HCT116 (cell line): ENCODE measurements at places on chromosomes 4 and X.

DNA sequence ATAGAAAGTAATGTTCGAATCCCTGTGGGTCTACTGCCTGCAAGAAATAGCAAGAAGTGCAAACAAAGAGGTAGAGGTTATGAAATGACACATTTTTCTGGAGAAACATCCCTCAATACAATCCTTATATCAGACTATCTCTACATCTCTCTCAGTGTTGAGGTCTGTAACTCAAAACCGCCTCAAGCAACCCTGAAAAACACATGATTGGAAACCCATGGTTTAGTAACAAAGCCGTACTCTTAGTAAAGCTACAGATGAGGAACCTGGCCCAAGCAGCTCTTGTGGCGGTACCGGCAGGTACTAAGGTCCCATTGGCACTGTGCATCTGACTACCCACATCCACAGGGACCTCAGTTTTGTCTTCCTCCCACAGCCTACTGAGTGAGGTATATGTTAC, 53.9 kb downstream of the IRF2 start:
- DNase-seq: no peak

DNA sequence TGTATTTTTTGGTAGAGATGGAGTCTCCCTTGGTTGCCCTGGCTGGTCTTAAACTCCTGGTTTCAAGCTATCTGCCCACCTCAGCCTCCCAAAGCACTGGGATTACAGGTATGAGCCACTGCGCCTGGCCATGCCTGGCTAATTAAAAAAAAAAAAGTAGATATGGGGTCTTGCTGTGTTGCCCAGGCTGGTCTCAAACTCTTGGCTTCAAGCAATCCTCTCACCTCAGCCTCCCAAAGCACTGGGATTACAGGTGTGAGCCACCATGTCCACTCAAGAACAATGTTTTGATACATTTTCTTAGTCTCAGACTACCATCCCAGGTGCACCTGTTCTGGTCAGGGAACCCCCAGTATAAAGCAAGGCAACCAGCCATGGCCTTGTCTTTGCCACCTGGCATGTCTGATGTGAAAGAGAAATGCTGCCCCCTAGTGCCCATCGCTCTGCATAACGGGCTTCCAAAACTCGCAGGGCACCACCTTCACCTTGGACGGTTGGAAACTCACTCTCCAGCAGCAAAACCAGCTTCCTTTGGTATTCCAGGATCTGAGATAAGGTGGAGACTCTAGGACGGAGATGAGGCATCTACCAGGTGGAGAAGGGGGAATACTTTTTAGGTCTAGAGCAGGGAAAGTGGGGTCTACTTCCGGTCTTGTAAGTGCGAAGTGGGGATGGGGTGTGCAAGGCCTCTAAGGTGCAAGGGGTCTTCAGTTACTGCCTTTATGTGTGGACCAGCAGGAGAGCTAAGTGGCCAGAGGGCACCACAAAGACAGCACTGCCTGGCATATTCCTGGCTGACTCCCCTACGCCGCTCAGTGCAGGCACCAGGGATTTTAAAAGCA, 47.7 kb upstream of the AFAP1 start:
- peak; percentile 65 for DNase-seq

GRCh38 chrX:19879735-19880378, 7.5 kb downstream of the SH3KBP1 start:
- no peak for DNase-seq

DNA sequence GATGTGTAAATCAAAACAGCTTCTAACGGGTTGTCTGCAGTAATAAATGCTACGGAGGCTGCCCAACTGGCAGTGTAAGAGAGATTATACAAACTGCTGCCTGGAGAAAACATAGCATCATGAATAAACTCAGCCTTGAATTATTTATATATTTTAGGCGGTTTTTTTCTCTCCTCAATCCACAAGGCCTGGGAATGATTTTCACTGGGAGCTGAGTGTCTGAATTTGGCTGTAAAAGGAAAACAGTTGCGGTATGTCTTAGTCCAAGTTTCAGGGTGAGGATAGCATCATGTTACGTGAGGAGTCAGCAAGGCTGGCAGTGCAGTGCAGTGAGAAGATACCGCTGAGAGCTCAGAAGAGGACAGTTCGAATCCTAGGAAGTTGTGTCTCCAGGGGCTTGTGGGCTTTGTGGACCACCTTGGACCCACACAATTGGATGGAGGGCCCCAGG, 291.5 kb upstream of the BOD1L1 start:
- no peak for DNase-seq

DNA sequence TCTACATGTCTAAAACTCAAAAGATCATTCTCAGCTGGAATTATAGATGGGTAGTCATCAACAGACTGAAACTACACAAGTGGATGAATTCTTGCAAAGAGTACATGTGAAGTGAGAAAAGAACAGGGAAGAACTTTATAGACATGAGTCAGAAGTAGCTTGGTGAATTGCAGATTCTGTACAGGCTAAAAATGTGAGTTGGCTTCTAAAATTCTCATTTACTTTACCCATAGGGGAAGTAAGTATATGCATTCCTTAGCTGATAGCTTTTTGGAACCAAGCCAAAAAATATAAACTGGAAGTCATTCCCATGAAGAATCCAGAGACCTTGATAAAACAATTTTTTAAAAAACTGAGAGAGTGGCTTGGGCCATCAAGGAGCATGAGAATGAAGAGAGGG, 584.2 kb upstream of the FTHL17 start:
- DNase-seq: no peak

DNA sequence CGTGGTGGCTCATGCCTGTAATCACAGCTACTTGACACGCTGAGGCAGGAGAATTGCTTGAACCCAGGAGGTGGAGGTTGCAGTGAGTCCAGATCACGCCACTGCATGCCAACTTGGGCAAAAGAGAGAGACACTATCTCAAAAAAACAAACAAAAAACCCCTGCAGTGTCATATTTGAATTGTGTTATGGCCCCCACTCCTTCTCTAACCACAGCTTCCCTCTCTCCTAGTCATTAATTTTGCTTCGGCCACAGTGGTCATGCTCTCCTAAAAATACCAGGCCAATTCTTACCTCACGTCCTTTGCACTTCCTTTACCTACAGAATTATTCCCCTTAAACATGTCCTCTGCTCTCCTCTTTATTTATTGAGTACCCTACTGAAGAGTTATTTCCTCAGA, 206.1 kb downstream of the PPP3CA start:
- DNase-seq: no peak

- no peak for DNase-seq
Observed at GRCh38 chr4:147809211-147809610, 77.3 kb downstream of the ARHGAP10 start.

GRCh38 chr4:72471816-72472215, 97.2 kb downstream of the ADAMTS3 start:
- DNase-seq: no peak

DNA sequence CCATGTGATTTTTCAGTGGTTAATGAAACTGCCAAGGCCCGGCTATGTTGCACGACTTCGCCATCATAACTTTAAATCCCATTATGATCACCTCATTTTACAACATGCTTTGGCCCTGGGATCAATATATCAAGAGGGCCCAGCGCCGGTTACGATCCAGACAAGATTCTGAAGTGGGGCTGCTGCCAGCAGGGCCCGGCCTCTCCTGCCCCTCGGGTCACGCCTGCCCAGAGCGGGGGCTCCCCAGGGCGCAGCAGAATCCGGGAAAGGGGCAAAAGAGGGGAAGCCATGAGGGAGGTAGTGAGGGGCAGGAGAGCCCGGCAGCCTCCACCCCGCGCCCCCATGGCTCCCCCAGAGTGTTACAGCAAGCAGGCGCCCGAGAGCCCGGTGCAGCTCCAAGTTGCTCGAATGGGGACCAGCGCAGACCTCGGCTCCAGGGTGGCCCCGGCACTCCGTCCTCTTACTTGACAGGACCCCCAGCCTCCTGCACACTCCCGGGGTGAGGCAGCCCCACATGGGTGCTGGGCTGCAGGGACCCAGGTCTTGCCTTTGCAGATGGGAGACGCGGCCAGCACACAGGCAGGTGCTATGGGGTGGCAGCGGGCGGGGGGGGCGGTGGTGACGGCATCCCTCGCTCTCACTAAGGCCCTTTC, 129.8 kb upstream of the NKX1-1 start:
- no peak for DNase-seq

DNA sequence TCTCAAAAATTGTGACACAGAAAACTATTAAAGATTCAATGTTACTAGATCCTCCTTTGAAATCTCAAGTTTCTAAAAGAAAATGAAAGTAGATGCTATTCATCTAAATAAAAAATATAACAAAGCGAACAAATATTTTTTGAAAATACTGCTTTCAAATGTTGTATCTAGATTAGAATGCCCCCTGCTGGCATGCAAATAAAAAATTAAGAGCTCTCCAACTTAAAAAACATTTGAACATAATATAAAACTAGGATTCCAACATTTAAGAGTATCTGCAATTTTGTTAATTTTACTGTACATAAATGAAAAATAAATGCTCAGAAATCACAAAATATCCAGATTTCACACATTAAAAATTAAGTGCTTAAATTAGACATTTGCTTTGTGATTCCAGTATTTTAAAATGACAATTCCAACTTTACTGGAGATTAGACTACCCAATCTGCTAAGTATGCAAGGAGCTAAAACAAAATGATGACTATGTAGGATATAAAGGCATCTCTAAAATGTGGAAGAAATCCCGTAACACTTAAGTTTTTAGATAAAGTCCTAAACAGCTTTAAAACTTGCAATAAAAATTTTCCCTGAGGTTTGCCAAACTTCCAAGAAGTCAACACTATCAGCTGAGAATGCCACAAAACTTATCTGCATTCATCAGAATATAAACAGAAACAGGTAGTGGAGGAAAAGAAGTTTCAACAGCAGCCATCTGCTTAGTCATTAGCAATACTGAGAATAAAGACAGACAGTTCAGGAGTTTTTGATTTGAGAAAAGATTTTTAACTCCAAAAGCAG, 32.7 kb downstream of the DHX15 start:
- DNase-seq: peak; percentile 2

GRCh38 chr4:140839888-140840790, 84.0 kb upstream of the TBC1D9 start:
- no peak for DNase-seq

- DNase-seq: no peak
Observed at GRCh38 chr4:89658701-89659024, 178.3 kb downstream of the SNCA start.

GRCh38 chr4:158122501-158122900, 50.3 kb downstream of the GASK1B start:
- DNase-seq: no peak

DNA sequence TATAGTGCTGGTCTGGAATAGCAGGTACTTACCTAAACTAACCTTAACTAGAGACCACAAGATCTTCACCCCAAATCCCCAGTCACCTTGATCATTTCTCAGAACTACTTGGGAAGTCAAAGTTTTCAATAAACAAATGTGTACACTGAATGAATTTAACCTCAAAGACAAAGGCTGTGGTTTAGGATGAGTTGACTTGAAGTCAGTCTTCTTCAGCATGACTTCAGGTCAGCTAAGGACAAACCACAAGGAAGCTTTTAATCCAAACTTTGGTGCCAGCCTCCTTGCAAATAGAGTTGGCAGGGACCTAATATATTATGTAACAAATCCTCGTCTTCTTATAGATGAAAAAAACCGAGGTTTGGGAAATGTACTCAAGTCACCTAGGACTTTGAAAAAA, 21.2 kb upstream of the VCX2 start:
- no peak for DNase-seq

DNA sequence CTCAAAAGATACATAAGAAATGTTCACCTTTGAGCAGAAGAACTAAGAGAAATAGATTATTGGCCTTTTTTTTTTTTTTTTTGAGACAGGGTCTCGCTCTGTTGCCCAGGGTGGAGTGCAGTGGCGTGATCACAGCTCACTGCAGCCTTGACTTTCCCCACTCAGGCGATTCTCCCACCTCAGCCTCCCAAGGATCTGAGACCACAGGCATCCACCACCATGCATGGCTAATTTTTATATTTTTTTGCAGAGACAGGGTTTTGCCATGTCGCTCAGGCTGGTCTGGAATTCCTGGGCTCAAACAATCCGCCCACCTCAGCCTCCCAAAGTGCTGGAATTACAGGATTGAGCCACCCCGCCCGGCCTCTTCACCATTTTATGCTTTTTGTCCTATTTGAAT, 2.9 kb upstream of the TLR6 start:
- no peak for DNase-seq

DNA sequence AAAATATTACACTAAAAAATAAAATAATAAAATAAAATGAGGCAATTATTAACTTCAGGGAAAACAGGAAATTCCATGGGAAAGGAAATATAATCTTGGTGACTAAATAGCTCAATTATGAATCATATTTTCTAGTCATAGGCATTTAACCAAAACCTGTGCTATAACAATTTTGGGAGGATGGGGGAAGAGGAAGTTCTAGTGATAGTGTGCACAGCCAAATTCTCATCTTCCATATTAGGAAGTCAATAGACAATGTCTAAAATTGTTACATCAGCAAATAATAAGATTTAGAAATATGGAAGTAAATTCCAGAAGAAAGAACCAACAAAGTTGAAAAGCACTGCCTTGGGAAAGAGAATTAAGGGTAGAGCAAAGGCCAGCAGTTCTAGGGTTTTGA, 2.8 kb downstream of the AWAT2 start:
- DNase-seq: no peak

- no peak for DNase-seq
Observed at GRCh38 chr4:10877076-10877475, 192.5 kb upstream of the CLNK start.

GRCh38 chr4:26051240-26051639, 137.2 kb downstream of the SMIM20 start:
- no peak for DNase-seq

GRCh38 chrX:150050387-150050786, 112.1 kb upstream of the EOLA2 start:
- no peak for DNase-seq

- DNase-seq: no peak
Observed at GRCh38 chrX:10932842-10933440, 178.2 kb upstream of the HCCS start.

GRCh38 chr4:111435986-111436744, 709.1 kb upstream of the FAM241A start:
- DNase-seq: no peak

DNA sequence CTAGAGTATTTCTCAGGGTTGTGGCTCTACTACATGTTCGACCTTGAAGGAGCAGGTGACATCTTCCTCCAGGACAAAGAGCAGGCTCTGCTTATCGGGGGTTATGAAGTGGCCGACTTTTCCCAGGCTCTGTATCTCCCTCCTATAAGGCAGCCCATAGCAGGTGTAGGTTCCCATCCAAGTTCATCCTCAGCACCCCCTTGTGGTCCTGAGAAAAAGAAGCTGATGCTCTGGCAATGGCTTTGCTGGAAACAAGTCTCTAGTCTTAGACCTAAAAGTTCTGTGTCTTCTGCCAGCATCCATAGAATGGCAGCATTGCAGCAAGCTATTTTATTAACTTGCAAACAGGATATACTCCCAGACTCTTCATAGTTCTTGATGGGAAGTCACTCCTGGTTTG, 836.6 kb upstream of the PRKX start:
- DNase-seq: no peak

DNA sequence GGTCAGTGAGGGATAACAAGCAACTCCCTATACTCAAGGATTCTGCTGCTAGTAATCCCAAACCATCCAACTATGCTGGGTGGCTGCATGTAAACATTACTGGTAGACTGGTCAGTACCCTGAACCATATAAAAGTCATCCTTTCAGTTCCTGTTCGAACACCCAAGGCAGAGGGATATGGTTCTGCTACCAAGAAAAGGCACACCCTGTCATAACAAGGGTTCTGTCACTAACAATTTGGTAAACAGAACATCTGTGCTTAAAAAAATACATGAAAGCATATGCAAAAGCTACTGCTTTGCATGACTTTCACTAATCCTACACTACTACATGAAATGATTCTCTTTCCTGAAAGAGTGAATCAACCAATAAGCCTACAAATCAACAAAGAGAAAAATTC, 76.8 kb upstream of the MCF2 start:
- DNase-seq: no peak
